Stimulated activated CD8-positive, alpha-beta memory T cell treated with anti-CD3 and anti-CD28 coated beads, Interleukin-4, amount 100 ng/mL, for 1 hour (primary cell): ENCODE measurements at places on chromosomes 6 and 20.

DNA sequence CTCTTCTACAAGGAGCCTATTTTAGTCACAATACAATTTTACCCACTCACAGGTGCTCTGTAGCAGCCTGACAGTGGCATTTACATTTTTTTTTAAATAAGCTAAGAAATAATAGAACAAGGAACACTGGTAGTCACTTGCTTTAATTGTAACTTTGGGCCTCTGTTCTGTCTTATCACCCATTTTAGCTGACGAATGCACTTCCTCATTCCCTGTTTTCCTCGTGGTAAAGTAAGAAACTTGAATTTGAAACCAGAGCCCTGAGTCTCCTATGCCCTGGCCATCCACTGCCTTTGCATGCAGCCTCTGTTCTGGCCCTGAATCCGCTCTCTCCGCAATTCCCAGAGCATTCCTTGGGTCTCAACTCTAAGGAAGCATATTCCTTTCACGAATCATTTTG, 550.6 kb downstream of the PTPRT start:
- no peak for DNase-seq

DNA sequence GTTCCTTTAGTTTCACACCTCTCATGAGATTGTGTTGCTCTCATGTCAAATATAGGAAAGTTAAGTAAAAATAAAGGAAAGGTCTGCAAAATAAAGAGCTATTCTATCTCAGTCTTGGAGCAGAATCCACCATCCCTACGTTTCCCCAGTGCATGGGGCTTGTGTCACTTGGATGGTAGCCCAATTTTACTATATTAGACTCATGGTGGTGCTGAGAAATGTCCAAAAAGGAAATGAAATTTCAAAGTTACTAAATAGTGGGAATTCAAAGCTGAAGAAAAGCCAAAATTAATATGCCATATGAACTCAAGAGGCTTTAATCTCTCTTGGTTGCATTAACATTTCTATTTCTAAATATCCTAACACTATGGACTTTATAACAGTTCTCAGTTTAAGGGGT, 1283.3 kb upstream of the GJE1 start:
- DNase-seq = no peak

GRCh38 chr6:106540432-106540831, 88.9 kb downstream of the RTN4IP1 start:
- DNase-seq = no peak

DNA sequence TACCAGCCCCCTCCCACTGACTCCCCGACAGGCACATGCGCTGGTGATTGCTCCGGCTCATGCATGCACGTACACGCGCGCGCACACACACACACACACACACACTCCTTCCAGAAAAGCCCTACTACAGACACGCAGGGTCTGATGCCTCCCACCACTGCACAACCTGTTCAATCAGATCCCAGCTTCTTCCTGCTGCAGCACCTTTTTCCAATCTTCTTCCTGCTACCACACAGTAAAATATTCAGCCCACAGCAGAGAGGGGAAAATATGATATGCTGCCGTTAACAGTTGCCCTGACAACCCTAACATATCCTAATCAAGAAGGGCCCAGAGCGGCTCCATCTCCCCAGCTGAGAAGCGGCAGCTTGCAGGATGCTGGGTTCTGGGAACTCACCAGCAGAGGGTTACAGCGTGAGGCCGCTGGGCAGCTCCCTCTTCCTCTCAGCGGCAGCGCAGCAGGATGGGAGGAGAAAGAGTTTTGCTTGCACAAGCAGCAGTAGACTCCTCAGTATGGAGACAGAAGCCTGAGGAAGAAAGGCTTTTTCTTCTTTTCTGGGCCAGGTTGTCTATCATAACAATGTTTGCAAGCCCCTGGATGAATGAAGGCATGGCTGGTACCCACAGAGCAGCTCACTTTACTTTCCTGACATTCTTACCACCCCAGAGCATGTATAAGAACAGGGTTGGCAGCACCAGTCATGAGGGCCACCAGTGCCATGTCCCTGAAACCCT, 23.9 kb downstream of the MAP7 start:
- DNase-seq = no peak

- DNase-seq = peak; percentile 24
Observed at GRCh38 chr20:51542571-51543421, at the start of gene NFATC2. Gene NFATC2, minus strand, starts transcription at chr20:51542719. Its CDS starts 220 bp downstream, at chr20:51542499.

GRCh38 chr6:97850458-97851212, 567.6 kb upstream of the MMS22L start:
- DNase-seq = no peak

DNA sequence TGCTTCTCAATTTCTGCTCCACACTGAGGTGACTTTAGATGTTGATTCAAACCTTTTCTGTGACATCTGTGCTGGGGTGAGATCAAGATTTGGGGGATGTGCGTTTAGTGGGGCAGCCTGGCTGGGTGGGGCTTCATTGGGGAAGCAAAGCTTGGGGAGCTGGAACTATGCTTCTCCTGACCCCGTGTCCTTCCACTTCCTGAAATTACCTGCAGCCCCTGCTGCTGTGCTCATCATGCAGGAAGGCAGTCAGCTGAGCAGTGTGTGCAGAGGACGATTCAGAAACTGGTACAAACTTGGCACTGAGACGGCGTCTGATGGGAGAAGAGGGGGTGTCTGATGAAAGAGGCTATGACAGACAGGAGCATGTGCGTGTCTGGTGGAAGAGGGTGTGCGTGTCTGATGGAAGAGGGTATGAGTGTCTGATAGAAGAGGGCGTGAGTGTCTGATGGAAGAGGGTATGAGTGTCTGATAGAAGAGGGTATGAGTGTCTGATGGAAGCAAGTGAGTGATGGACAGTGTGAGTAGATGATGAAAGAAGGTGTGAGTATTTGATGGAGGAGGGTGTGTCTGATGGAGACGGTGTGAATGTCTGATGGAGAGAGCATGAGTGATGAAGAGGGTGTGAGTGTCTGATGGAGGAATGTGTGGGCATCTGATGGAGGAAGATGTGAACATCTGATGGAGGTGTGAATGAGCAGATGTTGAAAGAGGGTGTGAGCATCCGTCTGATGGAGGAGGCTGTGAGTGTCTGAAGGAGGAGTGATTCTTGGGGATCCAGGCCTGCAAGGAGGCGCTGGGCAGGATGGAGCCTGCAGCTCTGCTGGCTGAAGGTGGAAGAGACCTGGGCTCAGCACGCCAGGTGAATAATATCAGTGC, 103.4 kb downstream of the SYCP2 start:
- no peak for DNase-seq

DNA sequence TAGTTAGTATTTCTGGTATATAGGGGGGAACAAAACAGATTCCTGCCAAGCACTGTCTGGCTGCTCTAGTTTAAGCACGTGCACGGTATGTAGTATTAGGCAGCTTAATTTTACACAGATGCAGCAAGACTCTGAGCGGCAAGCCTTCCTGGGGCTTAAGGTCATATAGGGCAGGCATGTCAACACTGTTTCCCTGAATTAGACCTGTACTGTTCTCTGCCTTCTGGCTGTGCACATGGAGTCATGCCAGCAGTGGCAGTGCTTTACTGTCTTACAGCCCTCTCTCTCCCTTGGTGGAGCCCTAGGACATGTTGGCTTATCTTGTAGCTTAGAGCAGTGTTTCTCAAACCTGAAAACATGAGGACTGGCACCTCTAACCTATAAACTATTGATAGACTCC, 56.6 kb downstream of the PHF20 start:
- DNase-seq = no peak

DNA sequence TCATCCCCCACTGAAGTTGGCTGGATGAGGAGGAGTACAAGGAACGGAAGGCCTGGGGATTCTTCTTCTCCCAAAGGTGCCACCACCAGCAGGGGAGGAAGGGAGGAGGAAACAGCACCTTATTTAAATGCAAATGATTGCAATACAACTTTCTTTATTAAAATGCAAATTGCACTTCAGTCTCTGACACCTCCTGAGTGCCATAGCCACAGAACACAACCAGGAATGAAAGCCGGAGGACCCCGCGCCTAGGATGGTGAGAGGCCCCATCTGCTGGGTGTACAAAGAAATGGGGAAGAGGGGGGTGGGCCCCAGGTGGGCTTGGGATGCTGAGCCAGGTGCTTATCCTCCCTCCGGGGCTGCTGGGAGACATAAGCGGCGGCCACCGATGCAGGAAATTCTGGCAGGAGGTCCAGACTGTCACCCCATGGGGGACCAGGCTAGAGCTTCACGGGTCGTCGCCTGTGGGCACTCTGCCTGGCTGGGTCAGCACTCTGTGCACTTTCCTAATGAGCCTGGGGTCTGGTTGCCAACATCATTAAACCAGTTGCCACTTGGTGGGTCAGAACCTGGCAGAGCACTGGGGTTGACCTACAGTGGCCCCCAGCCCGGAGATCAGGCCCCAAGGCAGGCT, 154.2 kb upstream of the MLN start:
- DNase-seq = no peak

DNA sequence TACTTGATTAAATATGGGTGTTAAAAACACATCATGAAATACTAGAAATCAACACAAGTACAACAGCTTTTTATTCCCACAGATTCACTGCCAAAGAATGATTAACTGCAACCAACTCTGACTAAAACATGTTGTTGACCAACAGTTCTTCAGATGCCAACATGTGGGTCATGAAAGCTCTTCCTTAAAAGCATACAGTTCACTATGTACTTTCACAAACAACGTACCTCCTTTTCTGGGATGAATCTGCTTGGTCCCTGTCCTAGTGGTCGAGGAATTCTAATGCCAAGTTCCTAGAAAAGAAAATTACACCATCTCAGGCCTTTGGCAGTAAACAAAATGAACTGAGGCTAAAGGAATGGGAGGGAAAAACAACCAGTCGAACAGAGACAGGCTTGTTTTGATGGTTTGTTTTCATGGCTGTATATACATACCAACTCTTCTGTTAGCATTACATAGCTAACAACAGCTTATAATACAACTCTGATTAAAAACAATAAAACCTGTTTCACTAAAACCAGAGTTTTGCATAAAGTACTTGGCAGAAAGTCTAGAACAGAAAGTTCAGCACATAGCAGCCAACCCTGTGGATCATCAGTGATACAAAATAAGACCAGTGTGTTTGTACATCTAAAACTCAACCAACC, 92.5 kb downstream of the SESN1 start:
- DNase-seq = no peak
